SJSA1 (cell line): ENCODE measurements at places on chromosomes 13 and 19.

GRCh38 chr19:44939668-44940067, 2.4 kb upstream of the APOC4 start:
- no peak for DNase-seq

DNA sequence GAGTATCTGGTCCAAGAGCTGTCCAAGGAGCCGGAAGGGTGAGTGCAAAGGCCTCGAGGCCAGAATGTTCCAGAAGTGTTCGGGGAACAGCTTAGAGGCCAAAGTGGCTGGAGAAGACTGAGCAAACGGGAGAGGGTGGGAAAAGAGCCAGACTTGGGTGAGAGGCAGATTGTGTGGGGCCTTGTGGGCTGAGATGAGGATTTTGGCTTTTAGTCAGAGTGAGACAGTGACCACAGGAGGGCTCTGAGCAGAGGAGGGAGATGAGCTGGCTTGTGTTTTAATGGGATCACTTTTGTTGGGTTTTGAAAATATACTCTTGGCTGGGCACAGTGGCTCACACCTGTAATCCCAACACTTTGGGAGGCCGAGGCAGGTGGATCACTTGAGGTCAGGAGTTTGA, 5.6 kb downstream of the NANOS2 start:
- no peak for DNase-seq

GRCh38 chr13:52127378-52127777, 1.5 kb downstream of the NEK5 start:
- no peak for DNase-seq

DNA sequence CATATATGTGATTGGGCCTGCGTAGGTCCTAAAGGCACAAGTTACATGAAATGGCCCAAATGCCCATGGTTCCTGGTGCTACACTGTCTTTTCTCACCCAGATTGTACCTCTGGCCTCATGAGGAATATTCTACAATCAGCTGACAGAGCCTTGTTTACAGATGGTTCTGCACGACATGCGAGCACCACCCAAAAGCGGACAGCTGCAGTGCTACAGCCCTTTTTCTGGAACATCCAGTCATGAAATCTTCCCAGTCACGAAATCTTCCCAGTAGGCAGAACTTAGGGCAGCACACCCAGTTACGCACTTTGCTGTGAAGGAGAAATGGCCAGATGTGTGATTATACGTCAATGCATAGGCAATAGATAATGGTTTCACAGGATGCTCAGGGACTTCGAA, 7.7 kb upstream of the ELF1 start:
- DNase-seq: no peak

DNA sequence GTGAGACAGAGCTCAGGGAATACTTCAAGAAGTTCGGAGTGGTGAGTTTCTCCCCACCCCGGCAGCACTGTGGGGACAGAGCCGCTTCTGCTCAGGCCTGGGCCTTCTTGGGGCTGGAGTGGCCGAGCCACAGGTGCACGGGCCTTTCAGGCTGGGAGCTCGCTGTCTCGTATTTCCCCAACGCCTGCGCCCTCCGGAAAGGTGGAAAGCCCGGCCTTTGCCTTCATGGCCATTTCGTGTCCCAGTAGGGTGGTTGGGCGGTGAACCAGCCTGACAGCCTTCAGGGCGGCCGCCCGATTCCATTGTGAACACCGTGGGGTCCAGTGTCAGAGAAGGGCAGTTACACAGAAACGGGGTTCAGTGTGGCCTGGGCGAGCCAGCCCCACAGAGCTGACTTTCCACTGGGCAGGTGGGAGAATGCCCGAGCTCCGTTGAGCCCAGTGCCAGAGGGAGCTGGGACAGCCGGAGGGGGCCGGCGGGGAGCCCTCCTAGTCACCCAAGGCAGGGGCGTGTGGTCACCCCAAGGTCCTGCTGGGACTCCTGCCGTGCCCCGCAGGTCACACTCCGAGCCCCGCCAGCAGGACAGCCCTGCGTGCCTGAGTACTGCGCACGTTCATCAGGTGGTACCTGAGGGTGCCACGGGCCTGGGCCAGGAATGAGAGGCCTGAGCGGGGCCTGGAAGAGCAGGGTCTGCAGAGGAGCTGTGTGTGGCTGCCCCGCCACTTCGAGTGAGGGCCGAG, 14.0 kb downstream of the DAZAP1 start:
- no peak for DNase-seq

- peak; percentile 43 for DNase-seq
These were observed 318.3 kb downstream of the NDFIP2 start for GRCh38 chr13:79799059-79799867.

GRCh38 chr19:41299046-41299754, 10.8 kb upstream of the CCDC97 start:
- DNase-seq: no peak

- no peak for DNase-seq
These were observed 7.6 kb downstream of the GRIK5 start for GRCh38 chr19:42062381-42062780.

GRCh38 chr19:58367698-58368454, 5.3 kb upstream of the ZNF497 start:
- no peak for DNase-seq

GRCh38 chr13:66780814-66781213, 449.3 kb downstream of the PCDH9 start:
- no peak for DNase-seq

DNA sequence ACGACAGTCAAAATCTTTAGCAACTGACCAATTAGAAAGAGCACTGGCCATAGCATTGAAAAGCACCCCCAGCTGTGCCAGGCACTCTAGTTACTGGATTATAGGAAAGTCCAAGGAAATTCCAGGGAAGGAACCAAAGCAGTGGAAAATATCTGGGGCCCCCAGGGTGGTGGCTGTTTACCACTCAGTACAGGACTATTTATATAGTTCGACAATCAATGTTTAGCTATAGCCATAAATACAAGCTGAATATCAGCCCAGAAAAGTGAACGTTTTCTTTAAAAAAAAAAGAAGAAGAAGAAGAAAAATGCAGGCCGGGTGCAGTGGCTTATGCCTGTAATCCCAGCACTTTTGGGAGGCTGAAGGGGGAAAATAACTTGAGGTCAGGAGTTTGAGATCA, 55.2 kb upstream of the UBAC2 start:
- no peak for DNase-seq

- no peak for DNase-seq
These were observed 34.9 kb upstream of the MCF2L start for GRCh38 chr13:112934078-112934477.

DNA sequence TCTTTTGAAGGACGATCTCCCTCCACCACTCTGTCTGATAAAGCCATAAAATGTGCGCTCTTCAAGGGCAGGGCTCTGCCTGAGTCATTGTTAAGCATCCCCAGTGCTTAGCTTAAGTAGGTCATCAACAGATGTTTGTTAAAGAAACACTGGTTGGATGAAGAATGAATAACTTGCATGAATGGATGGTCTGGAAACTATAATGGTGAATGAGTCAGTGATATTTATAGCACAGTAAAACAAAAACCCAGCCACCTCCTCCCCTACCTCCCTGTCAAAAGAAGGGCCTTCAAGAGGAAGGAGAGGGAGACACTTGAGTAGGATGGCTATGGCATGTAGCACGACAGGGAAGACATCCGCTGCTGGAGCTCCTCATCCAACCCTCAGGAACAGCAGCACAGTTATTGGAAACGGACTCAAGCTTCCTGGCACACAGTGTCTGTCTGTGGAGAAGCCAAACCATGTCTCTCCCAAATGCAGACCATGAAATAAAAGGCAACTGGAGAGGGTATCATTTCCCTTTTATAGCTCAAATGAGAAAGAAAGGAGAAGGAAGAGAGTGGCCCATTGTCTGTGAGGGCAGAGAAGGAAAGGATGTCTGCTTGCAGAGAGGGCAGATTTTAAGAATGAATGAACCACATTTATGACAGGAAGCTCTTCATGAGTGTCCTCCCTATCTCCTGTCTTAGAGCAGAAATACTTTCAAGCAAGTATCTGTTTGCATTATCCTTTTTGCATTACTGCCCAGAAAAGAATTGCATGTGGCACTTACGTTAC, 183.5 kb upstream of the UBL3 start:
- DNase-seq: peak; percentile 87

DNA sequence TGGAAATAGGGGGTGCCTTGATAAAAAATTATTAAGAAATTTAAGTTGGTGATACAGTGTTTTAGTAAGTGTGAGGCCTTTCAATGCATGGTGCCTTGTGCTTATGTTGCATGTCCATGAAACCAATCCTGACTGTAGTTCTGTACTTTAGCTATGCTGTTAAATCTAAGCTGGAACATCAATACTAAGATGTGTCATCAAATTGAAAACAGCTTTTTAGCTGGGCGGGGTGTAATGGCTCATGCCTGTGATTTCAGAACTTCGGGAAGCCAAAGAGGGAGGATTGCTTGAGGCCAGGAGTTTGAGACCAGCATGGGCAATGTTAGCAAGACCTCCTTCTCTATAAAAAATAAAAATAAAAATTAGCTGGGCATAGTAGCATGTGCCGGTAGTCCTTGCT, 930.3 kb upstream of the PCDH9 start:
- DNase-seq: no peak

- DNase-seq: no peak
These were observed 458.9 kb downstream of the SLITRK1 start for GRCh38 chr13:83423381-83423780.

DNA sequence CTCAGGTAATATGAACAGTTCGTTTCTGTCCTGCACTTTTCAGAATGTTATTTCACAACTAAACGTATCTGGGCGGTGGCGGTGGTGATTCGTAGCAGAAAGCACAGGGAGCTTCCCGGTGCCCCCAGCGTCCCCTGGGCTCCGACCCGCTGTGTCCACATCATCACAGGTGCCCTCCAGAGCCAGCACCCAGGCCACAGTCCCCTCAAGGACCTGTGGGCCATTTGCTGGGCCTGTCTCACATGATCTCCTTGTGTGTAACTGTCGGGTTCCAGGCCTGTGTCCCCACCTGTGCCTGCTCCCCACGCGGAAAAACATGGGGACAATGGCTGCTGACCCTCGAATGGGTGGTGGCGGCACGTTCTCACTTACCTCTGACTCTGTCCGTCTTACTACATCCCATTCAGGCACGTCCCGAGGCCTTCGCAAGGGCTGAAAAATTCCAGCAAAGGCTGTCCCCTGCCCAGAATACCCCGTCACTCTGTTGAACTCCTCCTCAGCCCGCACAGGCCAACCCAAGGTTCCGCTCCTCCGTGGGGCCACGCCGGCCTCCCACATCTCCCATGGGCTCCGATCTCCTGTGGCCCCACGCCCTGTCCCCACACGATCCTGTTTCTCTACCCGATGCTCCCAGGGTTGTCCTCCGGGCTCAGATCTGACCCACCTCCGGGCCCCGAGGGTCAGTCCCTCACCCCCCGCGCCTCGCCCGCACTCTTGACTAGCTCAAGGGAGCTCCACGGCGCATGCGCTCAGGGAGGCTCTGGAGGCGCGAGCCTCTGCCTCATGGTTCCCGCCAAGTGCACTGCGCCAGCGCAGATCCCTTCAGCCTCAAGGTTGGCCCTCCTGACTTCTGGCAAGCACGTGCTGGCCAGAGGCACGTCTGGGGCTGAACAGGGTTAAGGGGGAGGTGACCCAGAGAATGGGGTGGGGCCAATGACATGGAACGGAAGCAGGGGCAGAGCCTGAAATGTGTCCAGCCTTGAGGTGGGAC, 21.2 kb downstream of the DEDD2 start:
- no peak for DNase-seq

DNA sequence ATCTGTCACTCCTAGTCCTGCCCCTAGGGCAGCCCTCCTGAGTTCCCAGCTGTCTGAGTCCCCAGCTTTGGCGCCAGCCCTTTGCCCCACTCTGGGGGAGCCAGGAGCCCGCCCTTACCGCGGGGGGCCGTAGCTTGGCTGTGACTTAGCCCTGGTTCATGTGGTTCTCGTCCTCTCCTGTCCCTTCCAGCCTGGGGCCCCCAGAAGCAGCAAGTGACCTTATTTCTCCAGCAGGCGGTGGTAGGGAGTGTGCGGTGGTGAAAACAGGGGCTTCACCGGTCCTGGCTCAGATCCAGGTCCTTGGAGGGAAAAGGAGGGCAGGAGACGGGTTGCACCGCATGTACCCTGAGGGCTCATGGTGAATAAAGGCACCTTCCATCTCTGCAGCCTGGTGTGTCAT, 7.9 kb downstream of the GIPC3 start:
- DNase-seq: no peak

- DNase-seq: no peak
These were observed 74.1 kb downstream of the DCLK1 start for GRCh38 chr13:36057041-36057440.

DNA sequence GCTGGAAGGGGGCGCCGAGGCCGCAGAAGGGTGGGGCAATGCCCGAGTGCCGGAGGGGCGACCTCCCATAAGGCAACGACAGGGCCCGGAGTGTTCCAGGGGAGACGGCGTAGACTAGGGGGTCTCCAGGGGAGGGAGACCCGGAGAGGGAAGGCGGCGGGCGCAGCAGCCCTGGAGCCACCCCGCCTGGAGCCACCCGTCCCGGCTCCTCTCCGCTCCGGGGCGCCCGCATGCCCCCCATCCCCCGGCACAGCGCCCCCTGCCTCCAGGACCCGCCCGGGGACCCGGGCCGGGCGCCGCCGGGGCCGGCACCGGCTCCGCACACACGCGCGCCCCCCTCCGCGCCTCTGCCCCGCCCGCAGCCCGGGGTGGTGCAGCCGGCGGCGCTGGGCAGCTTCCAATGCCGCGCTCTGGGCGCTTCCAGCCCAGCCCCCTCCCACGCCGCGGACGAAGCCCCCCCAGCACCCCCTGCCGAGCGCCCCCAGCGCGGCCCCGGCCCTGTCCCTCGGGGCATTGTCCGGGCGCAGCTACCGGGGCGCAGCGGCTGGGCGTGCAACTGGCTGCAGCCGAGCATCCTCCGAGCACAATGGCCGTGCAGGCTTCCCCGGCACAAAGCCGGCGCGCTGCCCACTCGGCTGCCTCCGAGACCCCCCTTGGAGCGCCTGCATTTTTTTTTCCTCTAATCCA, 519 bp downstream of the PTPRS start:
- no peak for DNase-seq

- no peak for DNase-seq
These were observed 69.3 kb upstream of the MYO16 start for GRCh38 chr13:108560093-108560492.

- DNase-seq: no peak
These were observed 3.0 kb downstream of the RPL13A start for GRCh38 chr19:49490287-49491029.
